Activated effector memory CD4-positive, alpha-beta T cell treated with anti-CD3 and anti-CD28 coated beads, Interleukin-2, amount 50 U/mL, for 16 hours (primary cell): ENCODE measurements at places on chromosomes 7 and 10.

DNA sequence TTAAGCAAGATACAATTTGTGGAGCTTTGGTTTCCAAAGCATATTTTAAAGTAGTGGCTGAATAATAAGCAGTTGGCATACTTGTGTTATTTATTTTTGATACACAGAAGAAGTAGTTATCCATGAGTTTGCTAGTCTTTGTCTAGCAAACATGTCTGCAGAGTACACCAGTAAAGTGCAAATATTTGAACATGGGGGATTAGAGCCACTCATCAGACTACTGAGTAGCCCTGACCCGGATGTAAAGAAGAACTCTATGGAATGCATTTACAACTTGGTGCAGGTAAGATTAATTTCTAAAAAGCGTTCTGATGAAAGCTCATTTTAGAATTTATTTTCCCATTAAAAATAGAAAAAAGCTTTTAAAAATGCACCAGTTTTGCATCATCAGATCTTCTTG, 31.4 kb downstream of the ARMC3 start:
- DNase-seq = no peak

DNA sequence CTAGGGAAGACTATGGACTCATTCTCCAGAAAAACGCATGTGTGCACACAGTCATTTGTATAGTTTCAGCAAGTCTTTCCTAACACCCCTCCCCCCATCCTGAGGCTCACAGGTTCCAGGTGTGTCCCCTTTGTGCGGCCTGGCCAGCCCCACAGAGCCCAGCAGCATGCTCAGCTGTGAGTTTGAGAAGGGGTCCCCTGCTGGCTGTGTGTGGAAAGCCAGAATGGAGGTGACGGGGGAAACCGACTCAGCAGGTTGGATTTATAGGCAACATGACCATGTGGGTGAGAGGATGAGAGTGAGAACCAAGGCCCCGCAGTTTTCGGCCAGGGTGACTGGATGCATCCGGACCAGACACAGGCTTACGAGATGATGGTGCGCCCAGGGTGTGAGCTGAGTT, 9.9 kb downstream of the PTPRE start:
- no peak for DNase-seq

DNA sequence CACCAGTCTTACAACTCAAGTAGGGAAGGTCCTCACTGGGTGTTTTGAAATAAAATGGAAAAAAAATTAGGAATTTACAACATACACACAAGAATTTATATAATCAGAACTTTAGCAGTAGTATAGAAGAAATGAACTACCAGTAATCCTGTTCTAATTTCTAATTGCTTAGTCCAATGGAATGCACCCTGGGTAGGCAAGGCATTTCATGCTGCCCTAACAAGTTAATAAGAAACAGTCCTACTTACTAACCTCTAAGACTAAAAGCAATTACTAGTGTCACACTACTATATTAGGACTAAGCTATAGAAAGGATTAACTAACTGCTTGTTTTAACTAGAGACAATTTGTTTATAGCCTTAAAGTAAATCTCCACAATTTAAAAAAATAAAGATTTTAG, 158.1 kb downstream of the BTAF1 start:
- DNase-seq = no peak

DNA sequence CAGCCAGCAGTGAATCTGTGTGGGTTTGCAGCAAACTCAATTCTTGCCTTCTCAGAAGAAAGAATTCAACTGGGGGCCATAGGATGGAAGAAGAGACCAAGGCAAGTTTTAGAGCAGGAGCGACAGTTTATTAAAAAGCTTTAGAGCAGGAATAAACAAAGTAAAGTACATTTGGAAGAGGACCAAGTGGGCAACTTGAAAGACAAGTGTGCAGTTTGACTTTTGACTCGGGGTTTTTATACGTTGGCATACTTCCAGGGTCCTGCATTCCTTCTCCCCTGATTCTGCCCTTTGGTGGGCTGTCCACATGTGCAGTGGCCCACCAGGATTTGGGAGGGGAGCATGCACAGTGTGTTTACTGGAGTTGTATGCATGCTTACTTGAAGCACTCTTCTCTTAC, 3.0 kb upstream of the ANKRD22 start:
- no peak for DNase-seq
